ENCODE measurements at places on chromosomes 12 and 14.

GRCh38 chr14:96648506-96649326 is 146.5 kb downstream of the PAPOLA start:
- DNase-seq: no peak

DNA sequence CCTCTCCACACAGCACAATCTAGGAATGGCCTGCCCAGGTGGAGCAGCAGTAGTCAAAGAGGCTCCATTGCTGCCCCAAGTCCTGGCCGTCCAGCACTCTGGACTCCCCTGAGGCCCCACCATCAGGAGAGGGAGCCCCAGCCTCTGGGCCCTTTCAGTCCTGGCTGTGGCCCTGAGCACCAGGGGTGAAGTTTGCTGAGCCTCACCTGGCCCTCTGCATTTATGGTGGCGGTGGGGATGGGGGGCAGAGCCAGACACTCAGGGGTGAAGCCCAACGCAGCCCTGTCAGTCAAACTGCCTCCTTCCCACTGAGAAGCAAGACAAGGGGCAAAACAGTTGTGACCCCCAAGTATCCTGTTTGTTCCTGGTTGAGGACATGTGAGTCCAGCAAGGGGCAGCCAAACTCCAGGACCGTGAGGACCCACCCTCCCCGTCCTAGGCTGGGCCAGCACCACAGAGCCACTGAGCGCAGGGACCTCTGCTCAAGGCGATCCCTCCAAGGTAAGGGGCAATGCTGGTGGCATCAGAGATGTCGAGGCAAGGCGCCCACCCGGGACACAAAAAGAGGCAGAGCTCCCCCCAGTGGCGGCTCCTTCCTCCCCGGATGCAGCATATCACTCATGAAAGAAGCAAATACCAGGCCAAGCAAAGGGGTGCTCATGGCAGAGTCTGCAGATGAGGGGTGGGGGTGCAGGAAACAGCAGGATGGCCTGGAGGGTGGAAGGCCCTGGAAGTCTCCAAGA is 4.8 kb upstream of the AMN start:
- peak; percentile 22 for DNase-seq

DNA sequence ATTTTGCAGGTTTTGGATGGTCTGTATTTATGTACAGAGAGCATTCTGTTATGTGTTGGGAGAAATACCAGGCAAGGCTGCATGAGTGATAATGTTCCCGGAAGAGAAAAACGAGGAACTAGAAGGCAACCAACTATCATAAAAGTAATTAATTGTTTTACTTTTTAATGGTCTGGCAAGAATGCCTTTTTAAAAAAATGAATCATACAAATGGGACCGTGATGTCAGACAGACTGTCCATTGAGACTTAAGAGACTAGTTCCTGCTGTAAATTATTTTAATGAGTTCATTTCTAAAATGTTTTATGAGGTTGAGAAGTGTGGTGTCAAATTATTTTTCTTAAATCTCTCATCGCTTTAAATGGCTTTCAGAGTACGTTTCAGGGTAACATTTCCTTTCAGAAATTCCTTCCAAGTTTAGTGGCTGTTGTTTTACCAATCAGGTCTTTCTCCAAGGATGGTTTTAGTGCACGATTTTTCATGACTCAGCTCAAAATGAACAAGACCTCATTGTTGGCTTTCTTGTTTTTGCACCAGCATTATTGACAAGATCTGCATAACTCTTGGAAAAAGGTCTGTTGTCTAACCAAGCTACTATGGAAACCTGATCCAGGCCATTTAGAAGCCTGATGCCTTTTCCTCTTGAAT is 86.1 kb upstream of the ARHGAP5 start:
- DNase-seq: no peak

DNA sequence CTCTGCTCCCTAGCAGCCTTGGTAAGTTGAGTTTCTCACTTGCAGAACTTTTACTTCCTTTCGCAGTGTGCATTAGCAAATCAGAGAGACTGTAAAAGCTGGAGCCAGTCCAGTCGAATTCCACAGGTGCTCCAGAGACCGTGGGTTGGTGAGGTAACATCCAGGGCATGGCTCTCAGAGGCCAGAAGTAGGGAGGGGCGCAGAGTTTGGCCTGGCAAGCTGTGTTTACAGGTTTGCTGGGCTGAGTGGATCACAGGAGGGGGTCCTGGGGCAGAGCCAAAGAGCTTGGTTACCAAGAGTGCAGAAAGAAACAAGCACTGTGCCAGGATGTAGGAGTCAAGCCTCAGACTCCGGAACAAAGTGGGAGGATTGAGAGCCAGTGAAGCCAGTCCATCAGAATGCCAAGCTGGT is 10.2 kb upstream of the BHLHE41 start:
- DNase-seq: no peak

- DNase-seq: no peak
Observed at GRCh38 chr14:99535448-99535847, 54.2 kb downstream of the CCNK start.

- no peak for DNase-seq
Observed at GRCh38 chr12:4819654-4820053, 90.1 kb upstream of the KCNA1 start.

- DNase-seq: no peak
Observed at GRCh38 chr12:131415781-131416180, 295.1 kb upstream of the SFSWAP start.

GRCh38 chr12:82357340-82357739 is 847 bp downstream of the CCDC59 start:
- no peak for DNase-seq

- no peak for DNase-seq
Observed at GRCh38 chr14:78593949-78594348, 423.8 kb downstream of the NRXN3 start.

- no peak for DNase-seq
Observed at GRCh38 chr14:88188745-88189416, 134.2 kb downstream of the KCNK10 start.

GRCh38 chr12:49945394-49946080 is 5.0 kb upstream of the AQP2 start:
- DNase-seq: peak; percentile 63

DNA sequence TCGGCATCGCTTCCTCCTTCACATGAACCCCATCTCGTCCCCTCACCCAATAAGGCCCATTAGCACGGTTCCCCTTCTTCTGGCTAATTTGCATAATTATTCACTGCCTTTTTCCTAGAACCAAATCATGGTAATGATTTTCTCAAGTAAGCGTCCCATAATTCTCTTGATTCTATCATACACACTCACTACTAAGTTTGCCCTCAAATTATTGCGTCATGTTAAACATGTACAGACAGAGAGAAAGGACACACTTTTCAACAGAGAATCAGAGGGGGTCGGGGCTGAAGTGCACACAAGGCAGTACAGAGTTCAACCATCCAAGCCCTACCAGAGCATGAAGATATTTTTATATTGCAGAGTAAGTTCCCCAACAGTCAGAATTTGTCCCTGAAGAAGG is 256.6 kb downstream of the FOXN3 start:
- no peak for DNase-seq

GRCh38 chr12:121575952-121576625 is 4.7 kb downstream of the KDM2B start:
- DNase-seq: no peak
